Stimulated activated CD4-positive, alpha-beta T cell treated with anti-CD3 and anti-CD28 coated beads, Interleukin-15, amount 100 ng/mL, for 48 hours (primary cell): ENCODE measurements at places on chromosomes 5 and 9.

GRCh38 chr9:17699615-17700330 lies 120.9 kb downstream of the SH3GL2 start:
- DNase-seq, result no peak

DNA sequence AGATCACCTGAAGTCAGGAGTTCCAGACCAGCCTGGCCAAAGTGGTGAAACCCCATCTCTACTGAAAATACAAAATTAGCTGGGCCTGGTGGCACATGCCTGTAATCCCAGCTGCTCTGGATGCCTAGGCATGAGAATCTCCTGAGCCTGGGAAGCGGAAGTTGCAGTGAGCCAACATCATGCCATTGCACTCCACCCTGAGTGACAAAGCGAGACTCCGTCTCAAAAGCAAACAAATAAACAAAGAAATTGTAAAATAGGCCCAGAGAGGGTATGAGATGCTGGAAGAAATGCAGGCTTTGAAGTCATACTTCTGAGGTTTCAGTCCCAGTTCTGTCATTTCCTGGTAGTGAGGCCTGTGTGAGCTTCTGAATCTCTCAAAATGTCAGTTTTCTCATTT lies 5.3 kb upstream of the ARHGEF37 start:
- DNase-seq, result no peak

DNA sequence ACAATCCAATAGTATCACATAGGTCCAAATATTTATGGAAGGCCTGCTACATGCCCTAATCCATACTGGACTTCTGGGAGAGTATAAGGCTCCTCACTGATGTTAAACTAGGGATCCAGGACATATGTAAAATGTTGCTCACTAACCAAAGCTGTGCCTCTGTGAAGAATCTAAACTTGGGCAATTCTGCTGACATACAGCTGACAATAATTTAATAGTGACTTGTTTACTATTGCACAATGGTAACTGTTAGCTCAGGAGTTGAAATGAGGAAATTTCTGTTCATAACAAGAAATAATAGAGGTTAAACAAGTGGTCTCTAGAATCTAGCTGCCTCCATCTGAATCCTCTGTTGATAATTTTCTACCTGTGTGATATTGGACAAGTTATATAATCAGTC lies 14.9 kb upstream of the CTXN3 start:
- DNase-seq, result no peak

- no peak for DNase-seq
Observed at GRCh38 chr5:143432658-143433239, 29.3 kb upstream of the NR3C1 start.

DNA sequence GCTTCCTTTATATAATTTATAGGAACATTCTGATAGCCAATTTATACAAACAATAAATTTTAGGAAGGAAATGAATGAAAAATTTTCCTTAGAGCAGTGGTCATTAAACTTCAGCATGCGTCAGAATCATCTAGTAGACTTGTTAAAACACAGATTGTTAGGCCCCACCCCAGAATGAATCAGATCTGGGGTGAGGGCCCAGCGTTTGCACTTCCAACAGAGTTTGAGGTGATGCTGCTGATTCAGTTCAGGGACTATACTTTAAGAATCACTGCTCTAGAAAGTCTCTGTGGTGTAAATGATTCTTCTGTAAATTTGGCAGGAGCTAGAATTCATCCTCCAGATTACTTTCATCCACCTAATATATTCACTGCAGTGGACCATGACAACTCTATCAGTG lies 80.4 kb downstream of the SLC12A2 start:
- no peak for DNase-seq

GRCh38 chr5:170142196-170142595 lies 36.5 kb downstream of the FOXI1 start:
- no peak for DNase-seq

- DNase-seq, result no peak
Observed at GRCh38 chr5:172417983-172418630, 36.2 kb downstream of the SH3PXD2B start.

DNA sequence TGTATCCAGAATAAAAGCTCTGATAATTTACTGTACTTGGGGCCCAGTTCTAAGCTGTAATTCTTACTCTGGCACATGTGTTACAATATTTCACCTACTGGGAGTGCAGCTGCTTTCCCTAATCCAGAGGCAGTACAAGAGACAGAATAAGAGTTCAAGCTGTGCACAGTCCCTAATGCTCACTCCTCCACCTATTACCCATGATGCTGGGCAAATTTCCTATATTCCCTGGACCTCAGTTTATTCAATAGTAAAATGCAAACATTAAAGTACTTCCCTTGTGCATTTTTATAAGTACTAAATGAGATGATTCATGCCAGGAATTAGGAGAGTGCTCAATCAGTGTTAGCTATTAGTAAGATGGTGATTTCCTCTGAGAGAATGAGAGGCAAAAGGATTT lies 28.0 kb upstream of the TAF11L2 start:
- no peak for DNase-seq

GRCh38 chr5:77087484-77088261 lies 588 bp upstream of the ZBED3 start:
- DNase-seq, result no peak

DNA sequence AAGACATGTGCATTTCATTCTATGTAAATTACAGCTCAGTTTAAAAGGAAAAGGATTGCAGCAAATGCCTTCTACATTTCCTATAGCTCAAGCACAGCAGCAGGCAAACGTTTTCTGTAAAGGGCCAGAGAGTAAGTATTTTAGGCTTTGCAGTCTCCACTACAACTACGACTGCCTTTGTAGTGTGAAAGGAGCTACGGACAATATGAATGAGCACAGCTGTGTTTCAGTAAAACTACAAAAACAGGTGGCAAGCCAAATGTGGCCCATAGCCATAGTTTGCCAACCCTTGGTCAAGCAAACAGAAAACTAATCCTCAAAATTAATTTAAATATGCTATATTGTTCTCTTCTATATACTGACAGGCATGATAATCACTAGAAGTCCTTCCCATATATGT lies 7.2 kb downstream of the PTBP3 start:
- no peak for DNase-seq

GRCh38 chr5:67453111-67453905 lies 256.7 kb upstream of the CD180 start:
- no peak for DNase-seq

DNA sequence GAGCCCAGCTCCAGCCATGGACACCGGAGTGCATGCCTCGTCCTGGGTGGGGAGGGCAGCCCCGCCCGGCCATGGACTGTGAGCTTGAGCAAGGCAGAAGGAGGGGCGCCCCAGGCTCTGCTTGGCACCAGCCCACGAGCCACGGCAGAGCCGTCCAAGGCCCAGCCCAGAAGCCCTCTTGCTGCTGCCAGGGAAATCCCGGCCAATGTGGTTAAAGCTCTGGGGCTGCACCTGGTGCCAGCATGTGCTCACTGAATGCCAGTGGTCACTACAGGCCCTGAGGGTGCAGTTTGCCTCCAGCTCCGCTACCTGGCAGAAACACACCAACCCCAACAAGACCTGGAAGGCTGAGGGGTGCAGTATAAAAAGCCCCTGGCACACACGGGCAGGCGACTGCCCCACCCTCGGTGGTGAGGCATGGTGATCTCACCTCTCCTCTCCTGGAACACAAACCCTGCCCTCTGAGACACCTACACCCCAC lies 11.8 kb downstream of the BRD3 start:
- no peak for DNase-seq

DNA sequence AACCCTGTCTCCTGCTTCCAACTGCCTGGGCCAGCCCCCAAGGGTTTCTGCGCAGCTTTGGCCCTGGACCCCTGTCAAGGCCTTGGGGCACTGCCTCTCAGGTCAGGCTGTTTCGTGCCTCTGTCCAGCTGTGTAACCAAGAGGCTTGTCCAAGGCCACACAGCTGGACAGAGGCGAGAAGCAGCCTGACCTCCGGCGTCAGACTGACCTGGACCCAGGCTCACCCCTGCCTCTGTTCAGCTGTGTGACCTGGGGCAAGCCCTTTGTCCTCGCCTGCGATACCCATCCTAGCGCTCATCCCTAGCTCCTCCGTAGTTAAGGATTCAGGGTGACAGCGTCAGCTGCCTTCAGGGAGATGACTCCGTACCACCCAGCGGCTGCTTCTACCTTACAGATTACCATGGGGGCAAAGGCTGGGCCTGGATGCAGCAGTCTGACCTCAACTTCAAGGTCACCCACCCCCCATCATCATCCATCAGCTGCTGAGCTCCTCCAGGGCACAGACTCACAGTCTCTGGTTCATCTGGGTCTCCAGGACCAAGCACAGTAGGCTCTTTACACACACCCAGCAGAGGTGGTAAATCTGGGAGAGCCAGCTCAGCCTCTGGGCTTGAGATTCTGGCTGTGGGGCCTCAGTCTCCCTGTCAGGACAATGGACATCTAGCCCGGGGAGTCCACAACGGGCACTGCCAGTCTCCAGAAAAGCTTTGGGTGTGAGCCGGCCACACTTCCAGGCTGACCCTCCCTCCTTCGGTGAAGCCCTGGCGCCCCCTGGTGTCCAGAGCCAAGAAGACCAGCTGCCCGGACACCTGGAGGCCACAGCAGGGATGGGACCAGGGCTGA lies 7.9 kb downstream of the AK1 start:
- DNase-seq, result peak; percentile 81

- DNase-seq, result no peak
Observed at GRCh38 chr5:11892832-11893231, 11.4 kb downstream of the CTNND2 start.

- DNase-seq, result no peak
Observed at GRCh38 chr5:135221187-135221473, 177.9 kb downstream of the MACROH2A1 start.

DNA sequence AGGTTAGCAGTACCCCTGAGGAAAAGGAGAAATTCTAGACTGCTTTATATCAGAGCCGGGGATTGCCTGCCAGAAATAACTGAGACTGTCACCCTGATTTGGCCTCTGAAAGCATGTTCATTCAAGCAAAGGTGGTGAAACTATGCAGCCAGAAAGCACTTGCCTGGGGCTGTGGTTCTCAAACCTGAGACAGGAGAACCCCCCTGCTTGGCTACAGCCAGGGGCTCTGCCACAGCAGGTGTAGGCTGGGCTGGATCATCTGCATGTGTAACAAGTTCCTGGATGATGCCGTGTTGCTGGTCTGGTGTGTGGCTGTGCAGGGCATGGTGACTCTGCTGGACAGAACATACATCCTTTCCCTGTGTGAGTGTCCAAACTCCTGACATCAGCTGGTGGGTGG lies 157.8 kb downstream of the NXNL2 start:
- no peak for DNase-seq

DNA sequence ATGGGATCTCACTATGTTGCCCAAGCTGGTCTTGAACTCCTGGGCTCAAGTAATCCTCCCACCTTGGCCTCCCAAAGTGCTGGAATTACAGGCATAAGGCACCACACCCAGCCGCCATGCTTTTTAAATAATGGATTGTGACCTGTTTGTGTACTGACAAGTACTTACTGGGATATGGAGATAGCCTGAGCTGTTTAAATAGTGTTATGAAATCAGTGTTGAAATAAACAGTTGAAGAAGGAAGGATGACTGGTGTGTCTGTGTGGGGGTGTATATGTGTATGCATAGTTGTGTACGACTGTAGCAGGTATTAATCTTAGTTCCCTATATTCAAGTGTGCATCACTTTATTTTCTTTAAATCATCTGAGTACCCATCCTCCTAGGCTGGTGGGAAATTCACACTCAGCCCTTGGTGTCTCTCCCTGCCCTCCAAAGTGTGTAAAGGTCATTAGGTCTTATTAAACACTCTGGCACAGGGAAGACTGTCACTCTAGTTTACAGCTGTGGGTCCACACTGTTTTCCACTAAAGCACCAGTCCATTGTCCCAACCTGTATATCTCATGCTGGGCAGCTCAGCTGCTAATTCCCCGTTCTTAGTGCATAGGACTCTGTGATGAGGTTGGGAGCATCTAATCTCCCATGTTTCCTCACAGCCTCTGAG lies 91.0 kb downstream of the SNX18 start:
- DNase-seq, result no peak

DNA sequence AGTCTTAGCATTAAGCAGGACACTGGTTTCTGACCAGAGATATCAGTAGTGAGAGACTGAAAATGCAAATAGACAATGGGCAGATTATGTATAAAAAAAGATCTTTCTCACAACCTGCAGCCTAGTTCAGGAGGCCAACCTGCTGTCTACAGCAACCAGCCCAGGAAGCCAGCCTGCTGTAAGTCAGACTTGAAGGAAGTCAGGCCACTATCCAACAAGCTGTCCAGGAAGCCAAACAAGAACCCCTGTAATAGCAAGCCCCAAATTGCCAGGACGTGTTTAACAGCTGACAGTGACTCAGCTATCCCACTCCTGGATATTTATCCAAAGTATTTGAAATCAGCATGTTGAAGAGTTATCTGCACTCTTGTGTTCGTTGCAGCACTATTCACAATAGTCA lies 121.8 kb upstream of the SPIN1 start:
- no peak for DNase-seq

DNA sequence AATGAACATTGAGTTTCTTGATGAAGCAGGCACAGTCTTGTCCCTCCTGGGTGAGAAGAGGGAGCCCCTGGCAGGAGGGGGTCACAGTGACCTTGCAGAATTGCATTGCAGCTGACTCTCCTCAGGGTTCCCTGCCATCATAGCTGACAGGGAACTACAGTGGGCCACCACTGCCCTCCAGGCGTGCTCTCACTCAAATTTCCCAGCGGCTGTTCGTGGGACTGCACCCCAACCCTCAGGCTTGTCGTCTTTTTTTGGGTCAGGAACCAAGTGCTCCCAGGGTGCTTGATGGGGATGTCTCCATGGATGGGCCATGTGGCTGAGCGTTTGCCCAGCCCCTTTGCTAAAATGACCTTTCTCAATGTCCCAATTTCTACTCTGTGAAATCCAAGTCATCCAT lies 215.8 kb downstream of the MELK start:
- DNase-seq, result no peak

- no peak for DNase-seq
Observed at GRCh38 chr5:67085616-67086015, 111.0 kb downstream of the CD180 start.

DNA sequence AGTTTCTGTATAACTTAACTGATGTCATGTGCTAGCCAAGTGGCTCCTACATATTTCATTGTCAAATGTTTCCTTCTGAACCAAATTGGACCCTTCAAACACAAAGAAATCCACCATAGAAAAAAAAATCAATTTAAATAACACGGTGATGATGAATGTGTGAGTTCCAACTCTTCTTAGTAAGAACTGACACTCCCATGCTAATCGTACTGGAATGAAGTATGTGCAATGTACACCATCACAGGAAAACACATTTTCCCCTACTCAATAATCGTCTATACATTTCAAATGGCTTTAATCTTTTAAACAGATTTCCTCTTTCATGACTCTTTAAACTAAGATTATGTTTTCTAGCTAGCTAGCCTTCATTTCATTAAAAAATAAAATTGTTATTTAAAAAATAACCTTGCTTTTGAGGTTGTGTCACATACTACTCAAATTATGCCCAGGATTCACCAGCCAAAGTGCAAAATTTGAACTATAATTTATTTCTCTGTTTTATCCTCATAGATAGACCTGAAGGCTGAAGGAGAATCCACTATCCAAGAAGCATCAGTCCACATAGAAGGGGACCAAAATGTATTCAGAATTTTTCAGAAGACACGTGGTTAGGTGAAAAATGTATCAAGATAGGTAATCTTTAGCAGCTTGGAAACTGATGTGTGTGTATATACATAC lies 131.0 kb upstream of the ITGA1 start:
- no peak for DNase-seq
